ENCODE measurements at places on chromosomes 1 and 21. TPM values are rescaled to one million over a fixed set of nuclear protein-coding genes. Genes with fewer than 3 reads are reported as not detected.

The OR2AJ1 gene
- 0.16 TPM for total RNA-seq

- DNase-seq = no peak
Measured at GRCh38 chr1:89954401-89954800, 40.5 kb upstream of the ZNF326 start.

The SLC9A1 gene
- 1.9 TPM for total RNA-seq

GRCh38 chr1:117054068-117054467 is 6.1 kb upstream of the TTF2 start:
- no peak for DNase-seq

DNA sequence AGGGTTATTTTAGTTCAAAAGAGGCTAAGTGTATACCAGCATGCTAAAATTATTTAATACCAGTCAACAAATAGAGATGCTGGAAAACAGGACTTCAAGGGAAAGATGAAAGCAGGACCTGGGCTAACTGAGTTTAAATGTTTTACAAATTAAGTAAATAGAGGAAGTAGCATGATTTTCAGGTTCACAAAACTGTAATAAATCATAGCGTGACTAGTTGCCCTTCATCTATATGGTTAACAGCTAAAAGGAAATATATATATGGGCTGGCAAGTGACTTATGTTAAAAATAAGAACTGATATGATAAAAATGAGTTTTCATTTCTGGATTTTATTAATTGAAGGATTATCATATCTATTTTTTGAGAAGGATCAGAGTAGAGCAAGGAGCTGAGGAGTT is 25.6 kb downstream of the DPYD start:
- no peak for DNase-seq

The FTCD gene
- total RNA-seq = not detected

DNA sequence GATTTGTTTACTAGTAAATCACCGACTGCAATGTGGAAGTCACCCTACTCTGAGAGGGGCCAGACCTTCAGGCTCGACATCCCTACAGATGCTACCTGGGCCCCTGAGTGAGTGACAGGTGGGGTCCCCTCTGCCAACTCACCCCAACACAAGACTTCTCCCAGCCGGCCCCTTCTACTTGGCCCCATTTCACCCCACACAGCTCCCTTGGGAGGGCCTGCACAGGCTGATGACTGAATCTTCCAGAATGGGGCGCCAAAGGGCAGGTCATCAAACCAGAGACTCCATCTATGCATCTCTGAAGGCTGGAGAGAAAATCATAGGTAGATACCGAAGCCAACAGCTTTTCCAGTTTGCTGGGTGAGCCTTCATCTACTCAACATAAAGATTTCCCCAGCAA is 9.4 kb upstream of the S100A8 start:
- DNase-seq = no peak

DNA sequence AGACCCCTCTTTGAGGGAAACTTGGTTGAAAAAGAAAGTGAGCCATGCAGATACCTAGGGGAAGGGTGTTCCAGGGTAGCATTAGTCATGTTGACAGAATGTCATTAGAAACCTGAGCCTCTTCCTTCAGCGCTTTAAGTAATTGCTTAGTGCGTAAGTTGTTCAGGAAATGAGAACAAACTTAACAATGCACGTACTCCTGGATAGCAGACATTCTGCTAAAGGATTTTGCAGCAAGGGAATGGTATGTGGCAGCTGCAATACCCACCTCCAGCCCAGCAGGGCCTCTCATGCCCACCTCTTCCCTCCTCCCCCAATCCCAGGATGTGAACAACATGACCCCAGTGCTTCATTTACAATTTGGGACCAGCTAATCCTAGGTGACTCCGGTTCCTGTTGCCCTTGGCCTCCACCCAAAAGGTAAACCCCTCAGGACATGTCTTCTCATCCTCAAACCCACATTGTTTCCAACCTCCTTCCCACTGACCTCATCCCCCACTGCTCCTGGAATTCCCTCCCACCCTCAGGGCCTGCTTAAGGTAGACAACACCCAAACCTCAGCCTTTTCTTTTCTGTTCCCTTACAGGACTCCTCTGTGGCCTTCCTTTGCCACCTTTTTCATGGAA is 98.0 kb upstream of the BCAR3 start:
- DNase-seq = no peak

DNA sequence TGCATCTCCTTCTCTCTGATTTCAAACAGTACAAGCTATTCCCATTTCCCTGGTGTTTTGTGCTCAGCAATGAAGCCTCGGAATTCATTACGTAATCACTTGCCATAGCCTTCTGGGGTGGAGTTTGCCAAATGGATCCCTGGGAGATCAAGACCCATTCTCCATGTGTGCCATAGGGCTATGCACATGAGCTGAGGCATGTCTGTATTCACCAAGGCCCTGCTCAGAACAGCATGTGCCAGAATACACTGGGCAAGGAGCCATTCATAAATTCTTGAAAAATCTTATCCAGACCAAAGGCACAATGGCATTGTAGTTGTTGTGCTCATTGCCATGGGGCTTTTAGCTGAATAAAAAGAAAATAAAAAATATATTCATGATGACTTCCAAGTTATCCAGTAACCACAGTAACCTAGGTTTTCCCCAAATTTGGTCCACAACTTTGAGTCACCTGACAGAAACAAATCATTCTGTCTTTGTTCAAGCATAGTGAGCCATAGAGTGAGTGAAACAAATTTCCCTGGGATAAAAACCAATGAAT is 53.0 kb downstream of the CRB1 start:
- no peak for DNase-seq

The ALX3 gene
- 0.31 TPM for total RNA-seq

The HPDL gene
- total RNA-seq = 0.62 TPM

The CA14 gene
- 1.7 TPM for total RNA-seq

DNA sequence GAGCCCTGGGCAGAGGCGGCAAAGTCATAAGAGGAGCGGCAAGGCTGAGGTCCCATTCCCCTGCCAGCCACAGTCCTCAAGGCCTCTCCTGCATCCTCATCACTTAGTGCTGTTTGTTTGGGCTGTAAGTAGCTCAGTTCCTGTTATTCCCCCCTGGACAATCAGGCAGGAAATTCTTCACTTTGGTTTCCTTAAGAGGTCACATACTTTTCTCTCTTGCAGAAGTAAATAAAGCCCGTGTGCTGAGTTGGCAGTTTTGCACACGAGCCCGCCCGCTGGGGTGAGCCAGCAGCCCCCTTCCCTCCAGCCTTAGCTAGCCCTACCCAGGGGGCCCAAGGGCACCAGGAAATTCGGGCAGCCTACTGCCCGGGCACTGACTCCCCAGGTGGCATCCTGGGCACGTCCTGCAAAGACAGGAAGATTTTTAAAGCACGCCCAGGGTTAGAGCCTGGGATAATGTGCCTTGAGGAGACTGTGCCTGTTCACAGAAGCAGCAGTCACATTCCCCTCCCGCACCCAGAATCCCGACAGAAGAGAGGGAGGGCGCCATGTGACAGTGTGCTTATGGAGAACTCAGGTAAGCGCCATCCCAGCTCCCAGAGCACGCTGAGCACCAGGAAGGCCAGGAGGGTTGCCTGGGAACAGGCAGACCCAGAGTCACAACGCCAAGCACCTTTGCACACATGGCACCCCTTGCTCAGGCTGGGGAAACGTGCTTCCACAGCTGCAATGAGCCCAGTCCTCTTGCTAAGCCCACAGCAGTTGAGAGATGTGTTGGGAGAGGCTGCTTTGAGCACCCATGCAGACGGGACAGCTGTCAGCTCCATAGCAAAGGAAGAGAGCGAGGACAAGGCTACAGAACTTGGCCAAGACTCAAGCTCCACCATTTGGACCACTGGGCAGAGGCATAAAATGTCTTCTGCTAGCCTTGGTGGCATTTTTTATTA is 144.5 kb upstream of the TMEM51 start:
- no peak for DNase-seq

GRCh38 chr1:90959352-90960206 is 62.3 kb downstream of the ZNF644 start:
- DNase-seq = no peak

DNA sequence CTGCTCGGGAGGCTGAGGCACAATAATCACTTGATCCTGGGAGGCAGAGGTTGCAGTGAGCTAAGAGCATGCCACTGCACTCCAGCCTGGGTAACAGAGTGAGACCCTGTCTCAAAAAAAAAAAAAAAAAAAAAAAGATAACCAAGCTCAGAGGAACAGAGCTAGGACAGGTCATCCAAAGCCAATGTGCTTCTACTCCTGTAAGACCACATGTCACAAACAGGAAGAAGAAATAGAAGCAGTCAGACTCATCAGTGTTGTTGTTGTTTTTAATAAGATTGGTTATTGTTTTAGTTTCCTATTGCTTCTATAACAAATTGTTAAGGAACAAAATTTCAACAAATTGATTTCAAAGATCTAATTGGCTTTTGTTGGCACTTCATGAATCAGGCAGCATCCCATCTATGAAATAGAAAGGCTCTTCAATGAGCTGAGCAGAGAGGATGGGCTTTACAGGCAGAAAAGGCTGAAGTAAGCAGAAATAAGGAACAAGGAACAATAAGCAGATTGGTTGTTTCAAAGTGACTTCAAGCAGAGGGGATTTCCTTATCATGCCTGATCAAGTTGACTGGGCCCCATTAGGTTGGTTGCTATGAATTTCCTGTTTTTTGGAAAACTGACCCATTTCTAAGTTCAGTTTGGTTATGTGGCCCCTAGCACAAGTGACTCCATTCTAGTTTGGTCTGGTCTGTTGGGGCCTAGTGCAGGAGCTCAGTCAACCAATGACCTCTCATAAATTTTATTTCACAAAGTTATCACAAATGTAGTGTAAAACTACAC is 6.0 kb upstream of the AKNAD1 start:
- no peak for DNase-seq

The HNRNPCL1 gene
- total RNA-seq = not detected
